ENCODE measurements at places on chromosomes 16 and 17.
A peak's percentile ranks its signal among the peaks of the same experiment; 100 is the strongest.

DNA sequence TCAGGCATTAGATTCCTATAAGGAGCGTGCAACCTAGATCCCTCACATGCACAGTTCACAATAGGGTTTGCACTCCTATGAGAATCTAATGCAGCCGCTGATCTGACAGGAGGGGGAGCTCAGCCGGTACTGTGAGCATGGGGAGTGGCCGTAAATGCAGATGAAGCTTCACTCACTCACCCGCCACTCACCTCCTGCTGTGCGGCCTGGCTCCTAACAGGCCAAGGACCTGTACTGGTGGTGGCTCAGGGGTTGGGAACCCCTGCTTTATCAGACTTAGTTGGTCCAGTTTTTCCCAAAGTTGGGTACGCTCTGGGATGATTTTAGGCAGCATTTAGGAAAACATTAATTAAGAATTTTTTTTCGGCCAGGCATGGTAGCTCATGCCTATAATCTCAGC lies 103.8 kb downstream of the MARF1 start:
- no peak for DNase-seq

DNA sequence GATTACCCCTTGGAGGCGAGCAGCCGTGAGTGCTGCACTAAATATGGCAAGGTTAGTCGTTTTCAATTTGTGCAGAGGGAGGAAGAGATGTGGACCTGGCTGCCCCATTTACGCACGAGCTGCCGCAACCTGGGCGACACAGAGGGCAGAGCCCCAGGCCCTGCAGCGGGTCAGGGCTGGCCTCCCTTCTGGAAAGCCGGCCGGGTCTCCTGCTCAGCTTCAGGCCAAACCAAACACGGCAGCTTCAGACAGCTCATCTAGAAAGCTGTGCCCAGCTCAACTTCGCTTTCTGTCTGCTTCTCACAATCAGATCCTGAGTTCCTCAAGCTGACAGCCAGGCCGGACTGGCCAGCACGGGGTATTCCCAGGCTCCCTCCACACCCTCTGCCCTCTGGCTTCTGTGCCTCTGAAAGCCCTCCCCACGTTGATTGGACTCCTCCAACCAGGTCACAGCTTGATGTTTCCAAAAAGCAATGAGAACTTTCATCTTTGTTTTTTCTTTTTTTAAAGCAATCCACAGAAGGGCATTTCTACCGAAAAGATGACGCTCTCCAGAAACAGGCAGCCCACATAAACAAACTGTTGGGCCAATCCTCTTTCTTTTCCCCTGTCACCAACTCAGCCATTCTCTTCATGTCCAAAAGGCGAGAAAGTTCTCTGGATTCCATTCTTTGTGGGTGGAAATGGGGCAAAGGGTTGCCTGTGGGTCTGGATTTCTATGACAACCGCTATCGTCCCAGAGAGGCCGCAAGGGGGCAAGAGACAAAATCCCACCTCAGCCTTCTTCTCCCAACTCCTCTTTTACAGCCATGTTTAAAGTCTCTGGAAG lies 189.0 kb downstream of the ZFHX3 start:
- no peak for DNase-seq

DNA sequence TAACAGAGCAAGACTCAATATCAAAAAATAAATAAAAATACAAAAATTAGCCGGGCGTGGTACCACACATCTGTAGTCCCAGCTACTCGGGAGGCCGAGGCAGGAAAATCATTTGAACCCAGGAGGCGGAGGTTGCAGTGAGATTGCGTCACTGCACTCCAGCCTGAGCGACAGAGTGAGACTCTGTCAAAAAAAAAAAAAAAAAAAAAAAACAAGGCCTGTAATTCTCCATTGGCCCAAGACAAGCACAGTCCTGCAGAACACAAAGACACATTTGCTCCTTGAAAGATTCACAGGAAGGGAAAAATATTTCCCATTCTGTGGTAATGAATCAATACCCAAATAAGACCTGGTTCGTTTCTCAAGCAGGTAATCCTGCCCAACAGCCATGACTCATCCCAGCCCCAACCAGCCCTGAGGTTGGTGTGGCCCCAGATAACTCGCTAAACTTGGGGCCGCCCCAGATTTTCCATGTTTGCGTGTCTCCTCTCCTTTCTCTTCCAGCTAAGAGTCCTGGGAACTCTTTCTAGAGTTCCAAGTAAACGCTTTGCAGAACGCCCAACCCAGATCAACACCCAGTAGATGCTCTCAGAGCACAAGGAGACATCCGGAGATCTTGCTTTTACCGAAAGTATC lies 40.3 kb upstream of the SNN start:
- DNase-seq: peak; percentile 66

DNA sequence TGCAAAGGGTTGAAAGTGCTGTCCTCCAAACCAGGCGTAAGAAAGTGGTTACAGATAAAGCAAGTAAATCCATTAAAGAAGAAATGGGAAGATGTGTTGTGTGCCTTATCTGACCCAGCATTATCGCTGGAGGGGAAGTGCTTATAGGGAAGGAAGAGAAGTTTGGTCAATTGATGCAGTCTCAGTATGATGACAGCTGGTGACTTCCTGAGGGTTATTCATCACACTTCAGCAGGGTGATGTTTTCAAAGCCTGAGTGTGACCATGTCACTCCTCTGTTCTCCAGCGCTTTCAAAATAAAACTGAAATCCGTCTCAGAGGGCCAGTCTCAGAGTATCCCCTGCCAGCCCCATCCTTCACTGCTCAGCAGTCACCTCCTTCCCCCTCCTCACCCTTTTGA lies 505.4 kb upstream of the RBFOX1 start:
- no peak for DNase-seq

DNA sequence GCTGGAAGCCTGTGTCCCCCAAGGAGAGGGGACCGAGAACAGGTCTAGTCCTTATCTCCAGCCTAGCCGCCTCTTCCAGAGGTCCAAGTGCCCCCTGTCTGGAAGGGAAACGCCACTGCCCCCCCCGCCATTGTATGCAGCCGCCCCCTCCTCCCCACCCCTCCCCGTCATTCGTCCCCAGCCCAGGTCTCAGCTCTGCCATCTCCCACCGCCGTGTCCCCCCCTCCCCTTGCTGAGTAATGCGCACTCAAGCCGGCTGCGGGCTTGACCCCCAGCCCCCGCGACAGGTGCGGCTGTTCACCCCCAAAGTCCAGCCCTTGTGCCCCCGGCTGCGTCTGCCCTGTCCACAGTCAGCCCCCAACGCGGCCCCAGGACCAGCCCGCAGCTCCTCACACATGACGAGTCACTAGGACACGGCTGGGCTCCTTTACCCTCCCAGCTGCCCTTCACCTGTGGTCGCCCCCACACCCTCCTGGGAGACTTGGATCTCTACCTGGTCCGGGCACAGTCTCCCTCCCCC lies 622 bp downstream of the GPRC5B start:
- no peak for DNase-seq

- peak; percentile 72 for DNase-seq
Observed at GRCh38 chr17:65931246-65932149, 260.4 kb downstream of the CEP112 start.

DNA sequence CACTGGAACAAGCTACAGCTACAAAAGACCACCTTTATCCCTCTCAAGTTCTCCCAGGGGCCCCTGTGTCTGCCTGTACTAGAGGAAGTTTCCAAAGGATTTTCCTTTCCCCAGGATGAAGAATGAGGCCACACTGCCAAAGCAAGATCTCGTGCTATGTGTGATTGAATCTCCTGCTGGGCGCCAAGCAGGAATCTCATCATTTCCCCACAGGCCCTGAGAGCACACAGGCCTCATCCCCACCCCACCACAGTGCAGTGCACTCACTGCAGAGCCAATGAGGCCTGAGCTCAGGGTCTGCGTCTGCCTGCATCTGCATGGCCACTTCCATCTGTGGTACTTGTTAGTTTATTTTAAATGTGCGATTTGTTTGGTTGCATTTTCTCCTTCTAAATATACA lies 387.4 kb upstream of the ASIC2 start:
- no peak for DNase-seq

GRCh38 chr17:9181640-9182039 lies 160.3 kb downstream of the NTN1 start:
- no peak for DNase-seq

GRCh38 chr17:81543339-81543675 lies 8.8 kb downstream of the FAAP100 start:
- no peak for DNase-seq

GRCh38 chr16:379961-380761 lies 1.6 kb downstream of the PGAP6 start:
- DNase-seq: no peak

DNA sequence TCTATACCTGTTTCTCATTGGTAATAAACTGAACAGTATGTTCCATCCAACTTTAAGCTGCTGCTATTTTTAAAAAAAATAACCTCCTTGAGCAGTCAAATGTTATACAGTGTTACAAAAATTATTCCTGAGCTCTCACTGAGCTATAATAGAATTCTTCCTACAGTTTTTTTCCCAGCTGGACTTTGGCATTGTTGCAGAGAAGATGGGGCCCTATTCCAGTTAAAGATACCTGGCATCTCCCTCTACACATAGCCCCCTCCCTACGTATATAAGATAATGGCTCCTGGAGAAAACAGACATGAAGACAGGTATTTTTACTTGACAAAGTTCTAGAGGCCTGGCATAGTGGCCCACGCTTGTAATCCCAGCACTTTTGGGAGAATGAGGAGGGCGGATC lies 1.6 kb upstream of the COX6A2 start:
- DNase-seq: no peak

DNA sequence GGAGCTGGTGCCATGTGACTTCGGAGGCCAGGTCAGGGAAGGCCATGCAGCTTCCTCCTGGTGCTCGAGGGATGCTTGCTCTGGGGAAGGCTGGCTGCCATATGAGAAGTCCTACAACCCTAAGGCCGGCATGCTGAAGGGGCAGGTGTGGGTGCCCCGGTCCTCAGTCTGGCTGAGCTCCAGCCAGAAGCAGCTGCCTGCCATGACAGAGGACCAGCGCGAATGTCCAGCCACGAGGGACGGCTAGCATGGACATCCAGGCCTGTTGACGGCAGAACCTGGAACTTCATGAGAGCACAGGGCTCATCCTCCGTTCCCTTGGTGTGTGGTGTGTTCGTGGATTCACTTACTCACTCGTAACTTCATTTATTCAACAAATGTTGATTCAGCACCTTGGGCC lies 140.6 kb downstream of the IRF8 start:
- no peak for DNase-seq
